Activated CD8-positive, alpha-beta memory T cell treated with anti-CD3 and anti-CD28 coated beads, Interleukin-2, amount 50 U/mL, for 4 hours (primary cell): ENCODE measurements at places on chromosomes 1 and 21.

- DNase-seq, result peak; percentile 51
These were observed 6.9 kb downstream of the PINK1 start for GRCh38 chr1:20640183-20640597.

- no peak for DNase-seq
These were observed 484.8 kb downstream of the PTPRC start for GRCh38 chr1:199123615-199124014.

- DNase-seq, result peak; percentile 19
These were observed 1.3 kb upstream of the PCBP3 start for GRCh38 chr21:45642122-45642813.

- DNase-seq, result no peak
These were observed 3.4 kb downstream of the TNFRSF25 start for GRCh38 chr1:6462412-6463119.

GRCh38 chr1:236904892-236905741, 99.1 kb downstream of the MT1HL1 start:
- DNase-seq, result no peak

DNA sequence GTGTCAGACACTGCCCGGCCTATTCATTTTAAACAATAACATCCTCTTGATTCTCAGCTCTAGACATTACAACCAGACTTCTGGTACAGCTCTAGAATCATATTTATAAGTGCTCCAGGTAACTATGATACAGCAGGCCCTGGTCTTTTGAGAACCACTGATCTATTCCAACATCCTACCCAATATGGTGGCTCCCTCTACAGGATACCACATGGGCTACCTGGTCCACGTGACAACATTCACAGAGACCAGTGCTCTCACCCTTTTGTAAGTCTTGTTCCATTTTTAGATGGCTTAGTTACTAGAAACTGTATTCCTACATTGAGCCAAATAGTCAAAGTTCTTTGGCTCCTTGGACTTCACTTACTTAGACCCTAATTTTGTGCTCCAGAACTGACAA, 102.9 kb downstream of the PTPN14 start:
- DNase-seq, result no peak

GRCh38 chr1:91765880-91766443, 120.0 kb downstream of the TGFBR3 start:
- no peak for DNase-seq

GRCh38 chr1:84842748-84843231, 50.2 kb downstream of the LPAR3 start:
- DNase-seq, result no peak

GRCh38 chr1:156419854-156420204, 50.8 kb downstream of the RHBG start:
- DNase-seq, result peak; percentile 66

DNA sequence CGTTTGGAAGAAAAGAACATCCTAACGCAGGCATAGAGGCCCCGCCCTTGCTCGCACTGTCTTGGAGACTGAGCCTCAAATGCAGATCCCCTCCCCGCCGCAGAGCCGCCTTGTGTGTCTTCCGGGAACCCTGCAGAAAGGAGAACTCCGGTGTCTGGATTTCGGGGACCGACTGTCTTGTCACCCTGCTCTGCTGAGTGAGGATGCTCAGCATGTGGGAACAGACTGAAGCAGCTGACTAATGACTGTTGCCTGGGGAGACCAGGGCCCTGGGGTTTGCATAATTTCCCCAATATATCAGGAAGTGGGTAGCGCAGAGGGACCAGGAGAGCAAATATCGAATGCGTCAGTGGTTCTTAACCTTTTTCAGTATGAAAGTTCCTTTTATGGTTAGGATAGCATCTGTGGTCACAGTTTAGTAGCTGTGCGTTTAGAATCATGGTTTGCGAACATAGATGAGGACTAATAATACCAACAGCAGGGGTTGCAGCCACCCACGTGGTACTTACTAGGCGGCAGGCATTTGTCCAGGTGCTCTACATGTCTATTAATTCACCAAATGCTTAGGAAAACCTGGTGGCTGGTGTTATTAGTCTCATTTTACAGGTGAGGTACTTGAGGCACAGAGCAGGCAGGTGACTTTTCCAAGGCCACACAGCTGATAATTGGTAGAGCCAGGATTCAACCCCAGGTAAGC, 14.3 kb downstream of the GPR137B start:
- DNase-seq, result peak; percentile 40
